T-cell (primary cell): ENCODE measurements at places on chromosomes 3 and 15. TPM values are rescaled to one million over a fixed set of nuclear protein-coding genes. Genes with fewer than 3 reads are reported as not detected.

GRCh38 chr15:32642667-32643435 lies 1.3 kb downstream of the SCG5 start:
- H3K4me3 ChIP-seq: no peak overlapping the region
- no peak for DNase-seq

- no peak overlapping the region for H3K27ac ChIP-seq
- H3K27me3 ChIP-seq: no peaks in the 10 kb centered on the region
- no peak overlapping the region for H3K4me3 ChIP-seq
Observed at GRCh38 chr3:148873977-148874376, 8.9 kb downstream of the CPA3 start.

GRCh38 chr3:182201456-182202168 lies 489.9 kb downstream of the SOX2 start:
- no peak overlapping the region for H3K27ac ChIP-seq
- DNase-seq: no peak
- H3K27me3 ChIP-seq: no peaks in the 10 kb centered on the region
- no peaks in the 10 kb centered on the region for H3K4me1 ChIP-seq
- H3K4me3 ChIP-seq: no peak overlapping the region

GRCh38 chr3:160081958-160082533 lies 93.4 kb downstream of the IL12A start:
- H3K36me3 ChIP-seq: no peaks in the 10 kb centered on the region
- no peak overlapping the region for H3K27ac ChIP-seq
- no peak for DNase-seq
- H3K4me3 ChIP-seq: no peak overlapping the region
- no peaks in the 10 kb centered on the region for H3K4me1 ChIP-seq

GRCh38 chr3:141058996-141059395 lies 7.8 kb downstream of the SPSB4 start:
- DNase-seq: no peak
- H3K4me1 ChIP-seq: peaks cover 5% of the 10 kb centered on the region
- H3K36me3 ChIP-seq: no peaks in the 10 kb centered on the region
- peaks cover 12% of the 10 kb centered on the region for H3K27me3 ChIP-seq
- no peak overlapping the region for H3K27ac ChIP-seq
- no peak overlapping the region for H3K4me3 ChIP-seq

- DNase-seq: no peak
- no peaks in the 10 kb centered on the region for H3K27me3 ChIP-seq
- no peaks in the 10 kb centered on the region for H3K36me3 ChIP-seq
- no peaks in the 10 kb centered on the region for H3K4me1 ChIP-seq
Observed at GRCh38 chr15:99181545-99181971, 67.8 kb downstream of the TTC23 start.

- DNase-seq: no peak
- no peak overlapping the region for H3K4me3 ChIP-seq
- H3K27me3 ChIP-seq: no peaks in the 10 kb centered on the region
- no peak overlapping the region for H3K27ac ChIP-seq
Observed at GRCh38 chr3:550471-550870, 353.9 kb downstream of the CHL1 start.

DNA sequence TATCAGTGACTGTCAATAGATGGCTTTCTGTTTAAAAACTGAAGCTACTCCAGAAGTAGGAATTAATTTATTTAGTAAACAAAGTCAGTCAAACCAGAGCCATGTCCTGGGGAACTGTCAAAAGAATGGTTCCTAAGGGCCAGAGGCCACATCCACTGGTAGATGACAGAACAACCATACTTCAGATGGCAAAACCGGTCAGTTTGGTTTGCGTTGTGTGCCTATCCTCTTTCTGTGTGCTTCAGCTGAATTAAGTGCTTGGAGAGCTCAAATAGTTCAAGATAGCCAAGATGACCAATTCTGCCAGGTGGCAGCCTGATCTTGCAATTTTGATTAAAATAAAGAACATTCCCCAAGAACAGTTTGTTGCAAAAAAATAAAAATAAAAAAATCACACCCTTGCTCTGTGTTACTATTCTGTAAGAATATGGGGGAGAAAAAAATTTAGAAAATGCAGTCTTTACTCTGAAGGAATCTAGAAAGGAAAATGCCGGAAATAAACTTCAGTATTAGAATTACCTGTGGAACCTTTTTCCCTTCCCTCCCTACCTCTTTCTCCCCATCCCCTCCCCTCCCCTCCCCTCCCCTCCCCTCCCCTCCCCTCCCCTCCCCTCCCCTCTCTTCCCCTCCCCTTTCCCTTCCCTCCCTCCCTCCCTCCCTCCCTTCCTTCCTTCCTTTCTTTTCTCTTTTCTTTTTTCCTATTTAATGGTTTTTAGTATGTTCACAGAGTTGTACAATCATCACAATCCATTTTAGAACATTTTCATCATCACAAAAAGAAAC lies 2.5 kb downstream of the MAP3K13 start:
- no peak overlapping the region for H3K27ac ChIP-seq
- peaks cover 9% of the 10 kb centered on the region for H3K27me3 ChIP-seq
- no peak overlapping the region for H3K4me3 ChIP-seq
- no peak for DNase-seq
- peaks cover 10% of the 10 kb centered on the region for H3K4me1 ChIP-seq

DNA sequence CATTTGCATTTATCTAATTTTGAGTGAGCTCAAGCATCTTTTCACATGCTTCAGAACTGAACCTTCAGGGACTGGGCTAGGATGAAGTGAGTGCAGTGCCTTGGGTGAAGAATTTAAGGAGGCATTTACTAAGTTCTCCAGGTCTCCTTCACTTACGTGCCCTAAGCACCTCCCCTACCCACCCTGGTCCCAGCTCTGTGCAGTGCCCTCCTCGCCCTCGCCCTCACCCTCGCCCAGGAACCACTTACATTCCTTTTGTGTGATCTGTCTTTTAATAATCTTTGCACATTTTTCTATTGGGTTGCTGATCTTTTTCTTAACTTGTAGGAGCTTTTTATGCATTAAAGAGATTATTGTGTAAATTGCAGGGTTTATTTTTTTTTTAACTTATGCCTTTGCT lies 322.6 kb downstream of the THSD4 start:
- H3K4me3 ChIP-seq: no peak overlapping the region
- no peak overlapping the region for H3K27ac ChIP-seq
- H3K27me3 ChIP-seq: no peaks in the 10 kb centered on the region
- H3K4me1 ChIP-seq: no peaks in the 10 kb centered on the region
- DNase-seq: no peak
- no peaks in the 10 kb centered on the region for H3K36me3 ChIP-seq

- DNase-seq: peak; percentile 5
- no peaks in the 10 kb centered on the region for H3K4me1 ChIP-seq
- no peak overlapping the region for H3K4me3 ChIP-seq
- no peaks in the 10 kb centered on the region for H3K27me3 ChIP-seq
Observed at GRCh38 chr3:142180761-142181362, 31.5 kb upstream of the TFDP2 start.

DNA sequence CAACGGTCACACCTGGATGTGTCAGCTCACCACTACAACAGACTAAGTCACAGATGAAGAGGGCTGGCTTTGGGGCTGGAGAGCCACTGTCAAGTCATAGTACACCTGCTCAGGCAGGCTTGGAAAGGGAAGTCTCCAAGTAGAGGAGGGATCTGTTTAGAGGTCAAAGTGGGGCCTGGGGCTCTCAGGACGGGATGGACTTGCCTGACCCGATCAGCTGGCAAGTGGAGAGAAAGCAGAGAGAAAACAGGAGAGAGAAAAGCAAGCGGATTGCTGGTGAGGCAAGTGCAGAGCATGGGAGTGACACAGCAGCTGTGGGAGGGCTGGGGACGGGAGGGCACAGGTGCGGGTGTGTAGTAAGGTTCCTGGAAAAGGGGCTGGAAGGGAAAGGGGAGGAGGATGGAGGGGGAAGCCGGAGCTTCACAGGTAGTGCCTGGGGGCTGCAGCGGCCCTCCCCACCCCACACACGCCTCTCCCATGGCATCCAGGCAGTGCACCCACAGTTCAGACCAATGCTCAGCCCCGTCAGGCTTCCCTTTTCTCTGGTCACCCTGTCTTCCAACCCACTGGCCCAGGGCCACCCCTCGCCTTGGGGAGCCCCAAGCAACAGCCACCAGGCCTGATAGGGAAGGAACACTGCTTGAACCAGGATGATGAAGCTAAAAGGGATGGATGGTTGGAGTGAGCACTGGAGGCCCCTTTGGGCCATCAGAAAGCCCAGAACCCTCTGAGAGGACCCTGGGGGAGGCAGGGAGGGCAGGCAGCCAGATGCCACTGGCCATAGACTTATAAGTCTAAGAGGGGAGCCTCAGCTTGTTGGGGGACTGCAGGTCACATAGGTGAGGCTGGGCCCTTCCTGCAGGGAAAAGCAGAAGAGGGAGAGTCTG lies 8.5 kb downstream of the RPS17 start:
- H3K4me3 ChIP-seq: no peak overlapping the region
- peaks cover 29% of the 10 kb centered on the region for H3K36me3 ChIP-seq
- H3K4me1 ChIP-seq: peaks cover 7% of the 10 kb centered on the region
- H3K27me3 ChIP-seq: no peaks in the 10 kb centered on the region
- DNase-seq: no peak

- no peak overlapping the region for H3K27ac ChIP-seq
- H3K4me1 ChIP-seq: no peaks in the 10 kb centered on the region
- DNase-seq: no peak
- H3K36me3 ChIP-seq: no peaks in the 10 kb centered on the region
- no peak overlapping the region for H3K4me3 ChIP-seq
Observed at GRCh38 chr15:33737687-33738601, 230.4 kb upstream of the CHRM5 start.

GRCh38 chr3:17412950-17413530 lies 329.4 kb downstream of the TBC1D5 start:
- H3K27ac ChIP-seq: no peak overlapping the region
- DNase-seq: peak; percentile 4
- H3K27me3 ChIP-seq: no peaks in the 10 kb centered on the region
- no peak overlapping the region for H3K4me3 ChIP-seq

DNA sequence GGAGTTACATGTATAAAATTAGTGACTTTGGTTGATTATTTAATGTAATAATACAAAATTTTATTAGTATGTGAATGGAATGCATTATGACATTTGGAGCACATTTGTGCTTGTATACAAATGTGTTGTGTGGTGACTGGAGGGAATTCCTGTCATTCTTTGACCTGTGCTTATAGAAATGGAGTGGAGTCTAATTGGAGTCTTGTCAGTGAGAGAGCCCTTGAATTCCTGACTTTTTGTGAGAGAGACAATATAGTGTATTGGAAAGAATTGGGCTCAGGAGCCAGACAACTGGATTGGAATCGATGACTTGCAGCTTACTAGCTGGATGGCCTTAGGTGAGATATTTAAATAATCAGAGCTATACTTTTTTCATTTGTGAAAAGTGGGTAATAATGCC lies 9.4 kb downstream of the TCF12 start:
- no peak overlapping the region for H3K4me3 ChIP-seq
- H3K36me3 ChIP-seq: no peaks in the 10 kb centered on the region
- peaks cover 40% of the 10 kb centered on the region for H3K4me1 ChIP-seq
- no peaks in the 10 kb centered on the region for H3K27me3 ChIP-seq
- no peak overlapping the region for H3K27ac ChIP-seq
- DNase-seq: no peak

- no peak overlapping the region for H3K4me3 ChIP-seq
- H3K36me3 ChIP-seq: no peaks in the 10 kb centered on the region
- H3K4me1 ChIP-seq: no peaks in the 10 kb centered on the region
- DNase-seq: no peak
Observed at GRCh38 chr15:70200511-70201424, 103.1 kb upstream of the TLE3 start.

DNA sequence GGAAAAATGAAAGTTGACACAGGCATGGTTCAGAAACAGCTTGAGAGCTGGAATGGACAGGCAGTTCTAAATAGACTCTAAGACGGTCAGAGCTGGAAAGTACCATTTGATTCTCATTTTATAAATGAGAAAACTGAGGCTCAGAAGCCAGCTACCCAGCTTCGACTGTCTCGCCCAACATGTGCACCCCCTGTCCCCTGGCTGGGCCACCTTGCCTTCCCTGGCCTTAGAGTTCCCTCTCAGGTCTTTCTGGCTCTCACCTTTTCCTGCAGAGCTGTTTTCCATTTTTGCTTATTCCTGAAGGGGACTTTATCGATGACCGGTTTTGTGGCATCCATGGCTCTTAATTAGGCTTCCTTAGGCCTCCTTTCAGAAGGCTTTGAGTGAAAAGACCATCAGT lies 17.3 kb upstream of the DOCK3 start:
- no peak overlapping the region for H3K4me3 ChIP-seq
- H3K27me3 ChIP-seq: no peaks in the 10 kb centered on the region
- no peak for DNase-seq

DNA sequence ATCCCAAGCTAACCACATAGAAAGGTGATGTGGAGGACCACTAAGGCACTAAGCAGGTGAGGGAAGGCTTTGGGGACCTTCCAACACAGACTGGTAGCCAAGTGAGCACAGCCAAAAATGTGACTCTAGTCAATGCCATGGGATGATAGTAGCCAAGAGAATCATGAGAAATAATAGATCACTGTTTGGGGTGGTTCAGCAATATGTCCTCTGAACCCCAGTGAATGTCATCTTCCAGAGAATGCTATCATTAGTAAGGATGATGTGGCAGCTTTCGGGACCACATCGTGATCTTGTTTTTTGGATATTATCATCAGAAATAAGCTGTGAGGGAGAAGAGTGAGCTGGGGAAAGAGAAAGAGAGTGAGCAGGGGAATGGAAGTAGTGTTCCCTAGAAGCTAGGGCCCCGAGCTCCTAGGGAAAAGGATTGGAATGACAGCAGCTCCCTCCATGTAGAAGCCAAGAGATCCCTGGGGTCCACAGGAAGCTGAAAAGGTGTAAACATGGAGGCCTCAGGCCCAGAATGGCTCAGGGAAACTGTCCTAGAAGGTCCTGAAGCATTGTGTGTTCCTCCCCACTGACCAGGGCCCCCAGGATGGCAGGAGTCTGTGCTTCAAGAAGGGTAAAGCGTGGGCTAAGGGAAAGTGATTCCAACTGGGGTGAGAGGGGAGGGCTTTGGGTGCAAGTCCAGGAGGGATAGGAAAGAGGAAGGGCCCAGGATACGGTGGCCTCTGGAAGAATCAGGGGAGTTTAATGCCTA lies 56.6 kb upstream of the KLF13 start:
- no peak overlapping the region for H3K27ac ChIP-seq
- H3K4me1 ChIP-seq: peaks cover 31% of the 10 kb centered on the region
- no peaks in the 10 kb centered on the region for H3K27me3 ChIP-seq
- DNase-seq: no peak
- H3K4me3 ChIP-seq: no peak overlapping the region
- H3K36me3 ChIP-seq: no peaks in the 10 kb centered on the region

GRCh38 chr3:58104712-58105111 lies 96.5 kb downstream of the FLNB start:
- no peaks in the 10 kb centered on the region for H3K4me1 ChIP-seq
- no peak overlapping the region for H3K27ac ChIP-seq
- DNase-seq: no peak
- no peaks in the 10 kb centered on the region for H3K27me3 ChIP-seq

- no peaks in the 10 kb centered on the region for H3K4me1 ChIP-seq
- peaks cover 6% of the 10 kb centered on the region for H3K27me3 ChIP-seq
- H3K4me3 ChIP-seq: no peak overlapping the region
Observed at GRCh38 chr3:167983583-167983982, 112.1 kb downstream of the GOLIM4 start.

The ARNT2 gene
- not detected for total RNA-seq

The RLBP1 gene
- not detected for total RNA-seq

The PLOD2 gene
- total RNA-seq: 0.63 TPM

The GP5 gene
- total RNA-seq: 5.1 TPM

The CASR gene
- total RNA-seq: not detected

The OR5K4 gene
- not detected for total RNA-seq

The TMEM207 gene
- not detected for total RNA-seq
